ENCODE measurements at places on chromosomes 4 and X.

DNA sequence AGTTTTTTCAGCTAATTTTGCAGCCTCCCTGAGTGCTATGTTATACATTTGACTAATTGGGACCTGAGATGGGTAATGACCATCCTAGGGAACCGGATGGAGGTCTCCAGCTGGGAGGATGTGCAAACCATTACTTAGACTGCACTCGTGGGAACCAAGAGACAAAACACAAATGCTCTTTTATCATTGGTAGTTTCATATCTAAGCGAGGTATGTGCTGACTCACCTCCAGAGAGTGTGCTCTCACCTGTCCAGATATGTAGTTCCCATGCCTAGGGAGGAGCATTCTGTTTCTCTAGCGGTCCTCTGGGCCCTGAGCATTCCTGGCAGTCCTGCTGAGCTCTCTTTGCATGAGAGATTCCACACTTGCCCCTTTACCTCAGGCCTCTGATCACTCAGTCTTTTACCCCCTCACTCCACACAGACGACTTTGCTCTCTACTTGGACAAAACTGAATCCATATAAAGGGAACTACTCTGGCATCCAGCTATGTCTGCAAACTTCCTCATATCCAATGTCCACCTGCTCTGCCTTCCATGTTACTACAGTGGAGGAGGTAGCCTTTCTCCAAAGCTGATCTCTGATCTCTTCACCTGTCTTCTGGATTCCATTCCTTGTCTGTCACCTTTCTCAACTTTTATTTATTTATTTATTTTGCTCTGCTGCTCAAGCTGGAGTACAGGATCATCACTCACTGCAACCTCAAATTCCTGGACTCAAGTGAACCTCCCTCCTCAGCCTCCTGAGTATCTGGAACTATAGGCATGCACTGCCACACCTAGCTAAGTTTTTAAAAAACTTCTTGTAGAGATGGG lies 88.4 kb downstream of the LRP2BP start:
- no peak for DNase-seq

GRCh38 chr4:4762909-4763821 lies 96.3 kb upstream of the MSX1 start:
- no peak for DNase-seq

GRCh38 chr4:154234576-154234975 lies 257.0 kb downstream of the DCHS2 start:
- DNase-seq: no peak

DNA sequence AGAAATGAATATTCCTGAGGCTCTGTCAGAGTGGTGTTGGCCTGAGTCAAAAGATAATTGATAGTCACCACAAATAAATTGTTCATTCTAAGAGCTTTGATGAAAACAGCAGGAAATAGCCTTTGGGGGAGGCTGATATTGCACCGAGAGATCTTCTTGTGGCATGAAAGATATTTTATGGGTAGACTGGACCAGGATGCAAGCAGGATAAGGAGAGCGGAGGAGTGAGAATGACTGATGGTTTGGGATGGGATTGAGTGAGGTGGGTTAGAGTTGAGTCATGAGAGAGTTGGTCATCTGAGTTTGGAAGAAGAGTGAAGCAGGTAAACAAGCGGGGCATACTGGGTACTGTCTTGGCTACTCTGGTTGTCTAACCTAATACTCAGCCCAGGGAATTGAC lies 88.7 kb downstream of the REPS2 start:
- no peak for DNase-seq

GRCh38 chr4:185839194-185839712 lies 27.3 kb upstream of the SORBS2 start:
- no peak for DNase-seq

- peak; percentile 82 for DNase-seq
These were observed 20.5 kb upstream of the TSR2 start for GRCh38 chrX:54419559-54420302.

- peak; percentile 39 for DNase-seq
These were observed 30.1 kb downstream of the NOP14 start for GRCh38 chr4:2932951-2933565.

GRCh38 chrX:123962006-123962467 lies 531 bp downstream of the STAG2 start:
- peak; percentile 67 for DNase-seq

- no peak for DNase-seq
These were observed 71.5 kb upstream of the HPRT1 start for GRCh38 chrX:134388161-134389109.

DNA sequence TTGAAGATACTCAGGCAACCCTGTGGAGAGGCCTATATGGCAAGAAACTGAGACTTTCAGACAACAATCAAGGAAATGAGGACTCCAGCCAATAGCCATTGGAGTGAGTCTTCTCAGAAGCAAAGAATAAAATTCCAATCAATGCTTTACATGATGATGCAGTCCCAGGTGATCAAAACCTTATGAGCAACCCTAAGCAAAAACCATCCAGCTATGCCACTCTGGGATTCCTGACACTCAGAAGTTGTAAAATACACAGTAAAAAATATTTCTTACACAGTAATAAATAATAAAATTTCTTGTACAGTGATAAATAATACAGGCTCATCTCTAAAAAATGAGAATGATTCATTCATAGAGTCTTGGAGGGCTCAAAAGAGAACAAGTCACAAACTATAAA lies 150.6 kb downstream of the IL15 start:
- DNase-seq: no peak

- peak; percentile 9 for DNase-seq
These were observed 152.1 kb downstream of the FMR1NB start for GRCh38 chrX:148133105-148133725.

DNA sequence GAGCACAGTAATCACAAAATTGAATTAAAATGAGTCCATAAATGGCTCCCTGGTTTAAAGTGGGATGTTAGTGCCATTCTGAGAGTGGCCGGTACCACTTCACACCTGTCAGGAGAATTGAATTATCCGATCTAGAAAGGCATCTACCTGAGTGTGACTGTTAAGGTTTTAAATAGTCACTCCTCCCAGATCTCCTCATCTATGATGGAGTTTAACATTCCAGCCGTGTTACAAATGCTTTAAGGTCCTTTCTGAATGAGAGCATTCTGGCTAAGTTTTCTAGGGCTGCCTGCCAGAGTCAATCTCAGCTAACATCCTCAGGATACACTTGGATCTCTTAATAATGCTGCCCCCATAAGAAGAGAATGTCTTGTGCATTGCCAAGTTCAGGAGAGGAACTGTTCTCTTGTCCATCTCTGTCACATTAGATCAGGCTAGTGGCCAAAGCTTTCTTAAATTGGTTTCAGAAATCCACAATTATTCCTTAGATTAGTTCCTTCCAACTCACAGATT lies 231.1 kb downstream of the SLC39A8 start:
- no peak for DNase-seq

GRCh38 chr4:162791226-162791625 lies 375.5 kb downstream of the NAF1 start:
- DNase-seq: no peak

DNA sequence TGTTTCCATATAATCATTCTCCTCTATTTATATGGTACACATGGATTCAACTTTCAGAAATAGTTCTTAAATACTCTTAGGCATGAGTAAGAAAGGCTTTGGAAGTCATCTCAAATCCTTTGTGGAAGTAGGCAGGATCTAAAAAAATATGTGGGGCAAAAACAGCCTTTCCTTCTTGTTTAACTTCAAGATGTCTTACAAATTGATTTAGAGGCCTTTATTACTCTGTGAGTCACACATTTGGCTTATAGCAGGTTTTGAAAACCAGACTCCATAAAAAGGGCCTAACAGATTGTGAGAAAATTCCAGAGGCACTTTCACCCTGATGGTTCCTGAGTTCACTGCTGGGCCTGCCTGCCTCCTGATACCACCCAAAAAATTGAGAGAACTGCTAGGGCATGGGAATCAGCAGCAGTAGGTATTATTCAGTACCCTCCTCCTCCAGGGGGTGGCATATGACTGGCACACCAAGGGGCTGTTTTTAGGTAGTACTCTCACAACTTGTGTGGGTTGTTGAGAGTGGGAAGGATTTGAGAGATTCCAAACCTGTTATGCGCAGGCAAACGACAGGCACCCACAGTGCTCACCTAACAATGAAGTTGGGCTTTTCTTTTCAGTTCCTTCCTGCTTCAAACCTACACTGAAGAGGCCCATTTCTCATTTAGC lies 162.7 kb upstream of the MBNL3 start:
- DNase-seq: no peak

- DNase-seq: no peak
These were observed 60.3 kb downstream of the ALPK1 start for GRCh38 chr4:112357453-112357852.

DNA sequence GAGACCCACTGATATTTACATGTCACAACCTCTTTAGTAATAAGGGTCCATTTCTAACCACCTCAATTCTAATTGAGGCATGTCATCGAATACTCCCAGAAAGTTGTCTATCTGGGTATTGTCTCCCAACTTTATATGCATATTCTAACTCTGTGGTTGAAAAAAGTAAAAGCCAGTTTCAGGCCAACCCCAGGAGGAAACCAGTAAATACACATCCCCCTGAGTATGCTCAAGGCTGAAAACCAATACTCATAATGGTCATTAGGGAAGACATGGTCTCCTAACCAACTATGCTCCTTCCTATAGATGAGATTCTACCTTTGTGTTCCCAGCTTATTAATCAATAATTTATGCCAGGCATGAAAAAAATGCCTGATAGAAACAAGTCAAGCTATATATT lies 96.6 kb downstream of the SH3KBP1 start:
- DNase-seq: no peak

GRCh38 chrX:111257733-111258132 lies 12.6 kb downstream of the CAPN6 start:
- DNase-seq: no peak

DNA sequence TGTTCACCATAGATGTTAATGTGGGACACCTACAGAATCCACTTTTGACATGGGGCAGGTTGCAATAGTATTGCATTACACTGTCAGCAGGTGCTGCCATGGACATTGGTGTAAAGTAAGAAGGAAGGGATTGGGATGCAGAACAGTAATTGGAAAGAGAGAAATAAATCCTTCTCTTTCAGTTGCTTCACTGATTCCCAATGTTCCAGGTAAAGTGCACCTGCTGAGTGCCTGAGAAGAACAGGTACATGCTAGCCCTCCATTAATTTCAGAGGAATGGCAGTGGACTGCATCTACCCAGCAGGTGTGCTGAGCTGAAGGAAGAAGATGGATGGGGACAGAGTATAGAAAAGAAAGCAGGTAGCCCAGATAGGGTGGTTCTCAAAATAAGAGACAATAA lies 248.5 kb downstream of the TENM3 start:
- no peak for DNase-seq

GRCh38 chr4:9769321-9769720 lies 12.1 kb upstream of the DRD5 start:
- DNase-seq: no peak

DNA sequence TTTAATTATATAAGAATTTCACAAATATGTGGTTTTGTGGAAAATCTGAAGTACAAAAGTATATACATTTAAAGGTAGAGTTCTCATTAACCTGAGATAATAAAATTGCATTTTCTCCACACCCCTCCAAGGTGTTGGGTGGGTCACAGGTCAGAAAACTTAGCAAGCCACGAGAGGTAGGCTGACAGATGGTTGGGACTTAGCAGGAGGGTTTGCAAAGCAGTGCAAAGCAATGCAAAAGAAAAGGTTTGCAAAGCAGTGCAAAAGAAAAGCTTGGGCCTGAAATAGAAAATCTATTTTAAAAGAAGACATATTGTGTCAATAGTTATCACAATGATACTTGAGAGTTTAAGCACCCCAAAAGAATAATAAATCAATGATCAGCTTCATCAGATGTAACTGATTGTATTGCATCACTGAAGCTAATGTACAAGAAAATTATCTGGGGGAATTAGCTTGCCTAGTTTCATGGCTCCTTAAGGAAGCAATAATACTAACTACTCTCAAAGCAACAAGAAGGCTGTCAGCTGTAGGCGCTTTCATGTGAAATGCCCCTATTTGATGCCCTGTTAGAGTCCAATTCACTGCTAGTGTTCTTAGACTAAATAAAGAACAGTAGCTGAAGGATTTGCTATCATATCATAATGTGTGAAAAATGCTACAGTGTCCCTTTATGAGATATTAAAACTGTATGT lies 319.5 kb downstream of the KCNIP4 start:
- DNase-seq: no peak

DNA sequence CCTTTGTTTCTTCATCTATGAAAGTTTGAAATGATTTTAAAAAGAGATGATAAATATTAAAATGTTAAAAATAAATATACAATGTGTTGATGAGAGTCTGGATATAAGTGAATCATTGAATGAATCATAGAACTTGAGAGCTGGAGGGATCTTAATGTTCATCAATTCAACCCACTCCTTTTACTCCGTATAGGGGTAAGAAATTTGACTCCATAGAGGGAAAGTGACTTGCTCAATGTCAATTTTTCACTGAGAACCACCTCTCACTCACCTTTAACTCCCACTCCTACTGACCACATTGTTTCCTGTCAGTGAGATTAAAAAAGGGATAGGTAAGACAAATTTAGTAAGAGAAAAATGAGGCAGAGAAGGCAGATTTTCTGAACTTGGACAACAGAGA lies 557.2 kb upstream of the GRIA3 start:
- no peak for DNase-seq

GRCh38 chrX:8668813-8669212 lies 63.1 kb downstream of the ANOS1 start:
- DNase-seq: peak; percentile 51

DNA sequence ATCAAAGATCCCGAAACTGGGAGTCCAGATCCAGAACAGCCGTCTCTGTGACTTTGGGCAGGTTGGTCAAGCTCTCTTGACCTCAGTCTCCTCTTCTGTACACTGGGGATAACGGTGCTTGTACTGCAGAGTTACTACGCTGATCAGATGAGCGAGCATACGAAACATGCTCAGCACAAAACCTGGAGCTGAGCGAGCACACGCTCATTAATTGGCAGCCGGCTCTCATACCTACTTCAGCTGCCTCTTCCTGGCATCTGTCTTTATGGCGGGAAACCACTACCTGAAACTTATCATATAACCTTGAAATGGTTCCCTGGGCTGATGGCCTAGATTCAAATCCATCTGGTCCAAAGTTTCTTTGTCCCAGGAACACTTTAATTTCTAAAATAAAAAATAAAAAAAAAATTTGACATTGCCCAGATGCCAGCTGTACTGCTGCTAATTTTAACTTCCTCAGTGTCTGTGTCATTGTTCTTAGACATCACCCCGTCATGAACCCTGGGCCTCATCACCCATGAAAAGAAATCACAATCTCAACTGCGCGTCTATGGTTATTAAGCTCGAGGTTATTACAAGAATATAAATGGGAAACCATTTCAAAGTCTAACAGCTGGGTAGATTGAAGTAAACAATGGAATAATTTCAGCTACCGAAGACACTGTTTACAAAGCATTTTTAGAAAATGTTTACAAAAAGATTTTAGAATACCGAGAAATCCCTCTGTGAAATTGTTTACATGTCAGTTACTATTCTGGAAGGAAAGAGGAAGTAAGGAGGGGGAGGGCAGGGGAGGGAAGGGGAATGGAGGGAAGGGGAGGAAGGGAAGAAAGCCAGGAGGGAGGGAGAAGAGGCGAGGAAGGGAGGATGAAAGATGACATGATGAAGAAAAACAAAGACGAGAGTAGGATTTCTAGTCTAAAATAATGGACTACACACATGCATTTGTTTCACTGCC lies 49.0 kb downstream of the CRMP1 start:
- DNase-seq: no peak
